ENCODE measurements at places on chromosomes 13 and 19.
A peak's percentile ranks its signal among the peaks of the same experiment; 100 is the strongest.

DNA sequence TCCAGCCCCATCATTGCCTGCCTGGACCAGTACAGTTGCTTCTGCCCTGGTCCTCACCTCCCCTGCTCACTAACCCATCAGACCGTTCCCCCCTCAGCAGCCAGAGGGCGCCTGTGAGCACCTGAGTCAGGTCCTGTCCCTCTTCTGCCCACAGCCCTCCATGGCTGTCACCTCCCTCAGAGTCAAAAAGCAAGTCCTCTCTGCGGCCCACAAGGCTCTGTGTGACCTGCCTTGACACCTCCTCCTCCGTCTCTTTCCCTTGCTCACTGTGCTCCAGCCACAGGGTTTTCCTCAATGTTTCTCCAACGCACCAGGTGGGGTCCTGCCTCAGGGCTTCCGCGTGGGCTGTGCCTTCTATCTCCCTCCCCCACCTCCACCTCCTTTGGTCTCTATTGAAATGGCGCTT lies 29.4 kb upstream of the PTPRS start:
- no peak for DNase-seq

- no peak for DNase-seq
These were observed 1241.9 kb downstream of the UQCRFS1 start for GRCh38 chr19:27971071-27971470.

GRCh38 chr13:100836711-100837110 lies 162.1 kb upstream of the TMTC4 start:
- DNase-seq, result no peak

DNA sequence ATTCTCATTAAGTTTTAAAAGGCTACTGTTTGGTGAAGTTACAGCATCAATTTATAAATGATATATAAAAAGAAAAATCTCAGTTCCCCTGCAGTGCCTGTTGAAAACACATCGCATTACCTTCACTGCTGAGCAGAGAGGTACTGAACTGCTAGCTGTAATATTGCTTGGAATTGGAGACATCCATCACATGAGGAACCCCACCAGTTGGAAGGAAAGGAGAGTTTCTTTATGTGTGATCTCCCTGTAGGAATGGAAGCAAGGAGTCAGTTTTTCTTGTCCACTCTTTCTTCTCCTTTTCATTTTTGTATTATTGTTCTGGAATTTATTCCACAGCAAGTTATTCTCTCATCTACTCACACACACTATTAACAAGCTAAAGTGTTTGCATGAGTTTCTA lies 1586.0 kb upstream of the PRR20A start:
- DNase-seq, result no peak

DNA sequence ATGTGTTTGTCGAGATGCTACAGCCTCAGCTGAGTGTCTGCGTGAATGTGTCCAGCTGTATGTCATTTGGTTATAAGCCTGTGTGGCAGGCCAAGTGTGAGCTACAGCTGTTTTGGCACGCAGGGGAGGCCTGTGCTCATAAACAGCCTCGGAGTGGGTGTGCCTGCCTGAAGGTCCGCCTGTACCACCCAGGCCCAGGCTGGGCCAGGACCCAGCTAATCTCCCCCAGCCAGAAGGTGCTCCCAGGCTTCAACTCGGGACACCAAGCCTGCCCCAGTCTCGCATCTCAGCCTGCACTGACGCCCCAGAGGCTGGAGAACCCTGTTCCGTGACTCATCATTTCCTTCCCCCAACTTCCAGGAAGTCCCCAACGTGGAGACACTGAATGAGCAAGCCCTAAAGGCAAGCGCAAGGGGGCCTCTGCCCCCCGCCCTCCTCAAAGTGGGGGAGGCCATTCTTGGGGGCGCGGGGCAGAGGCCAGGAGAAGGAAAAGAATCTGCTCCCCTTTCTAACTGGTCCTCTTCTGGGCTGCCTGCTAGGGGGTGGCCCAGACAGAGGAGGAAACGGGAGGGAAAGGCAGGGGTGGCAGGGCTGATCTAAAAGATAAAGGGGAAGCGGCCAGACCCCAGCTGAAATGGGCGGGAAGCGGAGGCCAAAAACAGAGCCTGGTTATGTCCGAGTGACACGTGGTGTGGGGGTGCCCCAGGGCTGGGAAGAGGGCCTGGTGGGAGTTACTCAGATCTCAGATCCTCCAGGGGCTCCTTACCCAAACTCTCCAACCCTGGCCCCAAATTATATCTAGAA lies 2.0 kb downstream of the SLC1A5 start:
- peak; percentile 66 for DNase-seq

- DNase-seq, result no peak
These were observed 16.9 kb upstream of the BTBD2 start for GRCh38 chr19:2032296-2032941.

DNA sequence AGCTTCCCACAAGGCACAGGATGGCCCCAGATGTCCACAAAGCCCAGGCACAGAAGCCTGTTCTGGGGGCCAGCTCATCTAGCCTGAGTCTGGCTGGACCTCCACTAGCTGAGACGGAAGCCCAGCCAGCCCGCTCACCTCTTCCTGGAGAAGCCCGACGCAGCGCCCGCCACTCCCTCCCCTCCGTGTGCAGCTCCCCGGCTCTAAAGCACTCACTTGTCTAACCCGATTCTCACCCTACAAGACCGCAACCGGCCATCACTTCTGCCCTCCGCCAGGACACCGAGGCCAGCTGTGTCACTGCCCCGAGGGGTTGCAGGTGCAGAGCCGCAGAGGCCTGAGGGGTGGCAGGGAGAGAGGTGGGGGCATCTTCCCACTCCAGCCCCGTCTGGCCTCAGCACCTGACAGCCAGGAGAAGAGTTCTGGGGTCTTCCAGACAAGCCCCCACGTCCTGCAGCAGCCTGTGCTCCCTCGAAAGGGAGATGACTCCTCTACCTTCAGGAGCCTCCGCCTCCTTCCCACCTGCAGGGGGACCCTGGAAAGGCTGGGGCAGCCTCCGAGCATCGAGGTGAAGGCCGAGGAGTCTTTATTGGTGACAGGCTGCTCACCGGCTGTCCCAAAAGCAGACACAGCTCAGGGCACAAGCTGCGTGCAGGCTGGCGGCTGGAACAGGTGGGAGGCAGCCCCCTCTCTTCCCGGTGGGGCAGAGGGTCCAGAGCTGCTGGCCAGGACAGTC lies 5.9 kb upstream of the DIRAS1 start:
- no peak for DNase-seq

DNA sequence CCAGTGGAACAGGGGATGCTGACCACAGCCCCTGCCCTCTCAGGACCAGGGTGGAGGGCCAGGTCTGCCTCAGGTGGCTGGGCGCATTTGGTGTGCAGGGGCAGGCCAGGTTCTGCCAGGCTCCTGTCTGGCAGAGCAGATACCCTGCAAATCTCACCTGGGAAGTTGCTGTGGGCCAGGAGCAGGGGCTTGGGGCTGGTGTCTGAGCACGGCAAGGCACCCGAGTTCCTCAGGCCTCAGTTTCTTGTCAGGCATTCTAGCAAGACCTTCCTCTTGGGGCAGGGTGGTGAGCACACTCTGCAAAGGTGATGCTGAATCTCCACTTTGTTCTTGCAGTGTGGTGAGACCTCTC lies 1.1 kb downstream of the CRTC1 start:
- DNase-seq, result no peak

GRCh38 chr13:30049692-30050091 lies 199.3 kb upstream of the UBL3 start:
- no peak for DNase-seq

GRCh38 chr19:55306712-55307111 lies 18.4 kb downstream of the TMEM150B start:
- no peak for DNase-seq

- no peak for DNase-seq
These were observed 13.8 kb upstream of the DHRS12 start for GRCh38 chr13:51817717-51818116.

- no peak for DNase-seq
These were observed 28.2 kb downstream of the CKM start for GRCh38 chr19:45294291-45295029.

GRCh38 chr19:46692918-46693722 lies 23.8 kb downstream of the PRKD2 start:
- DNase-seq, result no peak

DNA sequence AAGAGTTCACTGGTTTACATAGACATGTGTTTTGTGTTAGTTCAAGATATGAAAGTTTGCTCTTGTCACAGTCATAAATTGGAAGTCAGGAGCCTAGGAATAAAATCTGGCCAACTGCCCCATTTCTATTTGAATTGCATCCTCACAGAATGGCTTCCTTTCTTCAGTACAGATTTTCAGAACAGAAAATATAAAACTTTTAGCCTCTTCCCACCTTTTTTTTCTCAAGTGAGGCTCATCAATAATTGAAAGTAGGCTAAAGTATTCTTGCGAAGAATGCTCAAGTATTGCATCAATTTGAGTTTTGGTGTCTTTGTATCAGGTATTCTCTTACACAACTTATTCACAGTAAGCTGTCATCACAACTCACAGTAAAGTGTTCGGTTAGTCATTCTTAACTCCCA lies 802.7 kb downstream of the PCDH9 start:
- DNase-seq, result no peak

Measured in AG04450 (cell line).